ENCODE measurements at places on chromosomes 16 and 17.

- no peak for DNase-seq
Observed at GRCh38 chr16:66300037-66300436, 66.5 kb upstream of the CDH5 start.

DNA sequence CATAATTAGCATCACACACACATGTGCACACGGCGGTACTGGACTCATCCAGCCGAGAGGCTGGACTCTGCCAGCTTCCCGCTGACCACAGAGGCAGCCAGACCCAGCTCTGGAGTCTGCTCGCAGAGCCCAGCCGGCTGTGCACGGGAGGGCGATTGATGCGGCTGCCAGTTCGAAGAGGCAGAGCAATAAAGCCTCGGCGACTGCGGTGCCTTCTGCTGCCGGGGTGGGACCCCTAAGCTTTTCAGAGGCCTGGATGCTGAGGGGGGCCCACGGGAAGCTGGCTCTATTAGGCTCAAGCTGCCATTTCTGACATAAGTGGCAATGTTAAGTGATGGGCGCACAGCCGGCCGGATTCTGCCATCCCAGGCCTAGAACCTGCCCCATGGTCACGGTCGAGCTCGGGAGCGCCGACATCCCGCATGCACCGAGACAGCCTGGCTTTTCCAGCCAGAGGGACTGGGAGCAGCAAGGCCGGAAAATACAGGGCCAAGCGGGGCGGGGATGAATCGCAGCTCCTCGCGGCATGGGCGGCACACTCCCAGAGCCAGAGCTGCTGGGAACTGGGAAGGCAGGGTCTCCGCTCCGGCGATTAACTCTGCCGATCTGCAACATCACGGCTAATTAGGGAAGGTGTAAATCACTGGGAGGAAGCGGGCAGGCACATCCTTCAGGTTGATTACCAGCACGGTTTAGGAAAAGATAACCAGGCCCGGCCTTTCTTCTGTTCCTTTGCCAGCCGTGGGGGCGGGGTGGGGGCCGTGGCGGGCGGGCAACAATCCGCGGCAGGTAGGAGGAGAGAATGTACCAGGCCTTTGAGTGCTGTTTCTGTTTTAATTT is 57.7 kb downstream of the TBC1D16 start:
- DNase-seq = no peak

DNA sequence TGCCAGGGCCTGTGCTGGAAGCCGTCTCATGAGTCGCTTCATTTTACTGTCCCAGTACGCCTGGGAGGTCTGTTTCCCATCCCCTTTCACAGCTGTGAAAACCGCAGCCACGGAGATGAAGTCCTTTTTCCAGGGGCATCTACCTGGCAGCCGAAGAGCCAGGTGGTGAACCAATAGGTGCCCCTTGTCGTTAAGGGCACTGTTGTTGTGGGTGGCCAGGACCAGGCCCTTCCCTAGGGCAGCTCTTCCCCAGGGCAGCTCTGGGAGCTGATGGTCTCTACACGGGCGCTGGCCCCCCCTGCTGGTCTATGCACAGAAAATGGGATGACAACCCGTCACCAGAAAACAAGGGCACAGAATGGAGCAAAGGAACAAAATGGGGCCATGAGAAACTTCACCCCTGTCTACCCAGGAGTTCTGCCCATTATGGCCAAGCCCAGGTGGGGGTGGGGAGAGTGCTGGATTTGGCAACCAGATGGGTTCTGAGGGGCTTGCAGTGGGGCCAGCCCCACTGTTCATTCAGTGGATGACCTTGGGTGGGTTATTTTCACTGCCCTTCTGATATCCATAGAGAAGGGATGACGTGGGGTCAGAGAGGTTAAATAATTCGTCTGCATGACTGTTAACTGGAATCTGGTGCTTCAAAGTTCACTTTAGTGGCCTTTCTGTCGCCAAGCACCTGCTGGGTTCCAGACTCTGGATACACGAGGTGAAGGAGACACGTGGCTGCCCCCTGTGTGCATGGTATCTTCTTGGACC is 11.5 kb downstream of the RMI2 start:
- peak; percentile 46 for DNase-seq

GRCh38 chr16:63617047-63617989 is 1504.5 kb downstream of the CDH11 start:
- no peak for DNase-seq

DNA sequence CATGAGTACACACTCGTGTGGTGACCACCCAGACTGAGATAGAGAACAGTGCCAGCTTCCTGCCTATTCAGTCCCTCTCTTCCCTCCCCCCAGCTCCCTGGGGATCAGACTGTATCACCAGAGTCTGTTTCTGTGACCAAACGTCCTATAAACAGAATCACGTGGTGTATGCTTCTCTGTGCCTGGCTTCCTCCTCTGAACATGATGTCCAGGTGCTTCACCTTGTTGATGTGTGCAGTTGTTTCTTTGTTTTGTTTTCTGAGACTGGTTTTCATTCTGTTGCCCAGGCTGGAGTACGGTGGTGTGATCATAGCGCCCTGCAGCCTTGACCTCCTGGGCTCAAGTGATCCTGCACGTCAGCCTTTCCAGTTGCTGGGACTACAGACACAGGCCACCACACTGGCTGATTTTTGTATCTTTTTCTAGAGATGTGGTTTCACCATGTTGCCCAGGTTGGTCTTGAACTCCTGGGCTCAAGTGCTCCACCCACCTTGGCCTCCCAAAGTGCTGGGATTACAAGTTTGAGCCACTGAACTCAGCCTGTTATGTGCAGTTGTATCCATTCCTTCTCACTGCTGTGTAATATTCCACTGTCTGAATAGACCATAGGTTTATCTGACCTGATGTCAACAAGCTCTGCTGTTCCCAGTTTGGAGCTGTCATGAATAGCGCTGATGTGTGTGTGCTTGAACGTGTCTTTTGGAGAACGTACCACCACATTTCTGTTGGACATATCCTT is 28.9 kb upstream of the PRM1 start:
- no peak for DNase-seq

GRCh38 chr17:18860161-18860972 is 2.4 kb downstream of the PRPSAP2 start:
- no peak for DNase-seq

DNA sequence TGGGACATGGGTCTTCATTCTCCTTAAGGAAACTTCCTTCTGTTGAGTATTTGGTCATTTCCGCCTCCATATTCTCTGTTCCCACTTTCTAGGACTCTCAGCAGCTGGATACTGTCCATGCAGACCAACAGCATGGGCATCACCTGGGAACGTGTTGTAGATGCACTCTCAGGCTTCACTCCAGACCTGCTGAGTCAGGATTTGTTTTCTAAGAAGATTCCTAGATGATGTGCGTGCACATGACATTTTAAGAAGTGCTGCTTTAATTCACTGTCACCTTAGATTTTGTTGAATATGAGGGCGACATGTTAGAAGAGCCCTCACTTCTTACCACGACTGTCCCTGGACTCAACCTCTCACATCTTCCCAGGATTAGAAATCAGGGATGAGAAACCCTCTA is 10.0 kb upstream of the SDK2 start:
- DNase-seq = no peak

- DNase-seq = peak; percentile 31
Observed at GRCh38 chr16:3578121-3578520, 918 bp upstream of the NLRC3 start.

DNA sequence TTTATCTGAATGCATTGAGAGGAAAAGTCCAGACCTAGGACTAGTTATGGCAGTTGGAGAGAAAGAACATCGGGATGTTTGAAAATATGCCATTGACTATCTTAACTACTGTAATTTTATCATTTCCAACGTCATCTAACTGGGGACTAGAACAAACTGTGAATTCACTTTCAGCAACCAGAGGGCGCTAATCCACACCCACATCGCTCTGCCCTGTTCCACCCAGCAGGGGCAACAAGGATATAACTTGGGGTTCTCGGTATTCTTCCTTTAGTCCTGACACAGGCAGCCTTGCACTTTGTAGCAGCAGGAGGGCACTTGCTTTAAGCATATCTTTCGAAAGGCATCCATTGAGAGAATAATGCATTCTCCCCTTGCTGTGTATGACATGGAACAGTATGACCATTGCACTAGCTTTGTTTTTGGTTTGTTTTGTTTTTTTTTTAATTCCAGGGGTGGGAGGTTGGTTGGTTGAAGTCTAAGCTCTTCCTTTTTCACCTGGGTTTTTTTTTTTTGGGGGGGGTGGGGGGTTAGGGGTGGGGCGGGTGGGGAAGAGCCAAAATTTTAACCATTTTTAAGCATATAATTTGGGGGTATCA is 31.5 kb downstream of the SIAH1 start:
- peak; percentile 59 for DNase-seq

GRCh38 chr17:72099919-72100318 is 20.9 kb upstream of the SOX9 start:
- DNase-seq = no peak

- DNase-seq = peak; percentile 29
Observed at GRCh38 chr16:15434425-15435215, at the start of gene BMERB1. TSS of gene BMERB1 (plus strand) at chr16:15434588. CDS start at chr16:15434654, 66 bp downstream.

DNA sequence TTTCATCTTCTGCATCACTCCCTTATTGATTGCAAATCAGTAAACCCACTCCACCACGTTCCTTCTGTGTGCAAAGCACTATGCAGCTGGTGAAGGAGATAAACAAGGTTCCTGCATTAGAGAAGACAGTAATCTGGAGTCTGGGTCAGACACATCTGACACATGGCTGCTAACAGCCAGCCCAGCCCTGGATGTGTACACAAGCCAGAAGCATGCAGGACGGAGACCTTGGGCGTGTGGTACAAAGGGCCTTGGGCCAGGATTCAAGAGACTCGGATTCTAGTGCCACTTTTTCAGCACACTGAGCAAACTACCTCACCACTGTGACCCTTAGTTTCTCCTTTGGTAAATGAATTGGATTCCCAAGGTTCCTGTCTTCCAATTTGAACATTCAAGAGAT is 86.6 kb upstream of the DNAH9 start:
- DNase-seq = no peak

- DNase-seq = no peak
Observed at GRCh38 chr17:44722254-44722653, 13.8 kb downstream of the DBF4B start.

- DNase-seq = no peak
Observed at GRCh38 chr17:43935926-43936261, 6.4 kb downstream of the PPY start.

DNA sequence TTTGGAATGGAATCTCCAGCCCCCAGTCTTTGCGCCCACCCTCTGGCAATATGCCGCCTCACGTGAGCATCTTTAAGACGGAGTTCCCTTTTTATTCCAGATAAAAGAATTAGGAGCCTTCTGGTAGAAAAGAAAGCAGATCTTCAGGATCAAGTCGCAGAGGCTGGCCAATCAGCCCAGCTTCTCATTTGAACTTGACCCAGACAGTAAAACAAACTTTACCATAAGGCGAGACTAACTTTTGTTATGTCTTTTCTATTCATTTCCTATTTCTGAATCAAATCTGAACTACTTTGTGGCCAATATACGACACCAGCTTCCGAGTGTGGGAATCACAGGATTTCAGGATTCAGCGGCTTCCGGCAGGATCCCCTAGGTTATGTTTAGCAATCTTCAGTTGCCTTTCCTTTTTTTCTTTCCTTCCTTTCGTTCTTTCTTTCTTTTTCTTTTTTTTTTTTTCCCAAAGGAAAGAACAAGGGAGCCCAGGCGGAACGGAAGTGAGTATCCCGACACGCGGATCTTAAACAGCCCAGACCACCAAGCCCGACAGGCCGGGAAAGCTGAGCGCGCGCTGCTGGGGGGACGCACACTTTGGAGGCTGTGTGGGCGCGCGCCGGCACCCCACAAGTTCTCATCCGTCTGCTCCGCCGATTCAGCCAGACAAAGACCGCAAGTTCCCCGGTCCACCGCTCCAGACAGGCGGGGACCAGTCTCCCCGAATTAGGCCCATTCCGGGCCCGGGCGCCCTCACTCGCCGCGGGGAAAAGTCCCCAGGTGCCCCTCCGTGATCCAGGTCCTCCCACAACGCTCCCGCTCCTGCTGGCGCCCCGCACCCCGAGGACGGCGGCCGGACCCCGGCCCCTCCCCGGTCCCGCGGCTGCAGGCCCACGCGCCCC is 633 bp downstream of the TBC1D16 start:
- peak; percentile 35 for DNase-seq

- no peak for DNase-seq
Observed at GRCh38 chr16:60463986-60464385, 1572.3 kb downstream of the CDH8 start.

DNA sequence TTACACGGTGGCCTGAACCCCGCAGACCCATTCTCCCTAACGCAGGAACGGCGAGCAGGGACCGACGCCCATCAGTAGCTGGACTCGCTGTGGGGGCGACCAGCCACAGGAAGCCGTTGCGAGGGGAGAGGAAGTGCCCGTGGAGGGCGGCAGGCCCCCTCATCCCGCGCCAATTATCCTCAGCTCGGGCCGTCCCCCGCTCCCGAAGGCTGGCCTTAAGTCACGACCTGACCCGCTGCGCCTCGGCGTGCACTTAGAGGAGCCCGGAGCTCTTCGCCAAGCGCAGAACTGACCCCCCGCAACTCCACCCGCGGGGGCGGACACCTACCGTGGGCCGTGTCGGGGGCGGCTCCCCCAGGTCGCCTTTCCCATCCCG is 401 bp downstream of the ARL16 start:
- no peak for DNase-seq

DNA sequence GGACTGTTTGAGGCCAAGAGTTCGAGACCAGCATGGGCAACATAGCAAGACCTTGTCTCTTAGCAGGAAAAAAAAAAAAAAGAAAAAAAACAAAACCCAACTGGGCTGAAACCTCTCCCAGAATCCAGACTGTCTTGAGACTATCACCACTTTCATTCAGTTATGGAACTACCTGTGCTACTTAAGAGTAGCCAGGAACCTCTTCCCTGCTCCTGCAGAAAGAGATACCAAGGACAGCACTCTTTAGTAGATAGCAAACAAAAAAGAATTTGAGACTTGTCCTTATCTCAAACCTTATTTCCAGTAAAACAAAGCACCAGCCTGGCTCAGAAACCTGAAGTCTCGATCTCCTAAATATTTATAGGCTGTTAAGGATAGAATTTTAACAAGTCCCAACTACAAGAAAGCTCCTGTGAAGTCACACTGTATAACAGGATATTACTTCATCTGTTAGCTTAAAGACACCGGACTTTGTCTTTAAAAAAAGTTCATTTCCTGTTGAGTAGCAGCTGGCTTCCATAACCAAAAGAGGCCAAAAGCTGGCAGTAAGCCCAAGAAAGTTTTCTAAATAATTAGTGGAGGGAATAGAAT is 5.1 kb downstream of the CDR2 start:
- DNase-seq = no peak

GRCh38 chr16:85376292-85377095 is 236.6 kb upstream of the GSE1 start:
- no peak for DNase-seq

DNA sequence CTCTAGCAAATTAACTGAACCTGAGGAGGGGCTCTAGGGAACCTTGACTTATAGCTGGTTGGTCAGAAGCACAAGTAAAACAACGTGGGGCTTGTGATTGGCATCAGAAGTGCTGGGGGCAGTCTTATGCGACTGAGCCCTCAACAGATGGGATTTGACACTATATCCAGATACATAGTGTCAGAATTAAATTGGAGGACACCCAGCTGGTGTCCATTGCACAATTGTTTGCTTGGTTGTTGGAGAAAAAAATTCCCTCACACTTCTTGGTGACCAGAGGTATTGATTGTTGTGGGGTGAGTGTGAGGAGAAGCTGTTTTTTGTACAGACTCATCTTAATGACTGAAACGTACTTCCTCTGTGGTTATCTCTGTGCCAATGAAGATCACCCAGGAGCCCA is 59.7 kb downstream of the NTN1 start:
- no peak for DNase-seq
